ENCODE measurements at places on chromosomes 1 and 21. TPM values are rescaled to one million over a fixed set of nuclear protein-coding genes. Genes with fewer than 3 reads are reported as not detected.

GRCh38 chr1:209432443-209432825 lies 151.1 kb upstream of the CAMK1G start:
- H3K36me3 ChIP-seq, result no peaks in the 10 kb centered on the region
- H3K27me3 ChIP-seq, result peaks cover 16% of the 10 kb centered on the region
- no peaks in the 10 kb centered on the region for H3K4me1 ChIP-seq
- no peak for DNase-seq
- H3K27ac ChIP-seq, result no peak overlapping the region

GRCh38 chr1:81780705-81781454 lies 19.9 kb upstream of the ADGRL2 start:
- DNase-seq, result no peak
- H3K4me3 ChIP-seq, result no peak overlapping the region
- no peak overlapping the region for H3K27ac ChIP-seq

DNA sequence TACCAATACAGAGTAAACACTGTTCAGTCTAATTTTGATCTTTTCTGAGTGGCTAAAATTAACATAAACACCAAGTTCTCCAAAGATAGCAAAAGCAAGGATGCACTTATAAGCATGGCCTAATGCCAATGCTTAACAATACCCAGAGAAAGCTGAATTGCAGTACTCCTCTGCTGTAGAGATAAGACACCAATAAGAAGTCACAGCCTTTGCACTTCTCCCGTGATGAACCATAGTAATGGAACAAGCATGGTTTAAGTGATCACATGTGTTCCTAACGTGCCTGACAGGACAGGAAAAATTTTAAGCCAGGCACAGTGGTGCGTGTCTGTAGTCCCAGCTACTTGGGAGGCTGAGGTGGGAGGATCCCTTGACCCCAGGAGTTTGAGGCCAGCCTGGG lies 5.6 kb downstream of the PRDX1 start:
- peak overlapping the region; percentile 6 for H3K27ac ChIP-seq
- H3K4me1 ChIP-seq, result peaks cover 27% of the 10 kb centered on the region
- H3K4me3 ChIP-seq, result no peak overlapping the region
- no peak for DNase-seq

- DNase-seq, result no peak
- no peak overlapping the region for H3K27ac ChIP-seq
- H3K36me3 ChIP-seq, result peaks cover 41% of the 10 kb centered on the region
- H3K4me1 ChIP-seq, result no peaks in the 10 kb centered on the region
Observed at GRCh38 chr21:41277846-41278245, 38.8 kb upstream of the FAM3B start.

Gene GJA4
- not detected for total RNA-seq

GRCh38 chr1:19169642-19170041 lies 40.4 kb downstream of the UBR4 start:
- H3K27ac ChIP-seq, result peak overlapping the region; percentile 36
- no peak overlapping the region for H3K4me3 ChIP-seq
- H3K36me3 ChIP-seq, result peaks cover 95% of the 10 kb centered on the region
- peaks cover 11% of the 10 kb centered on the region for H3K4me1 ChIP-seq

DNA sequence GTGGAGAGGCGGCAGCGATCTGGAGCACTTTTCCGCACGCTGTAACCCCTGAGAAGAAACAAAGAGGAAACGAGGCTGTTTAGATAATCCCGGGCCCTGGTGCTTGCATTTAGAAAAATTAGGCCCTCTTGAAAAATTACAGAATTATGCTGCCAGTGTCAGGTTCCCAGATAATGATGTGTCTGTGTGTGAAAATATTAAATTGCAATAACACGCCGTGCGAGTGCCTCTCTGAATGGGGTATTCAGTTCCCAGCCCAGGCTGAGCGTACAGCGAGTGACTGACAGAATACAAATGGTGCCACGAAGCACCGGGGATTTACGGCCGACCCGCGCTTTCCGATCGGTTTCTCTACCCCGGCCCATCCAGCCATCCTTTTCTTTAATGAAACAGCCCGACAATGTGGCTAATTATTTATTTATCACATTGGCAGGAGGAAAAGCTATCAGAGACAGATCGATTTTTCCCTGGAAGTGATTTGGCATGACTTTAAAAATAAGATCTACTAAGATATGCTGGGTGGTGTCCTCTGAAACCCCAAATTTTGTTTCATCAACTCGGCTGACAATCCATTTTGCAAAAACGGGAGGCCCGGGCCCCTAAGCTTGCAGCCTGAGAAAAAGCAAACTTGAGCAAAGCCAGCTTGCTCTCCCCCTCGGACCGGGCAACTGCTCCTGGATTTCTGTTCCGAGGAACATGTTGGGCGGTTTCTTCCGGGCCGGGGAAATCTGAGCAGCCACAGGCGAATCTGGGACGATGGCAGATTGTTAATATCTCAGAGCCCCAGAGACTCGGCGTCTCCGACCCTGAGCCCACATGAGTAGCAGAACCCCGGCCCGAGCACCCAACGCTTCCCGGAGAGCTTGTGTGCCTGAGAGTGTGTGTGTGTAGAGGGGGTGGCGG lies 11.3 kb downstream of the PRDM16 start:
- no peaks in the 10 kb centered on the region for H3K36me3 ChIP-seq
- no peaks in the 10 kb centered on the region for H3K4me1 ChIP-seq
- DNase-seq, result no peak
- H3K4me3 ChIP-seq, result no peak overlapping the region
- no peak overlapping the region for H3K27ac ChIP-seq

DNA sequence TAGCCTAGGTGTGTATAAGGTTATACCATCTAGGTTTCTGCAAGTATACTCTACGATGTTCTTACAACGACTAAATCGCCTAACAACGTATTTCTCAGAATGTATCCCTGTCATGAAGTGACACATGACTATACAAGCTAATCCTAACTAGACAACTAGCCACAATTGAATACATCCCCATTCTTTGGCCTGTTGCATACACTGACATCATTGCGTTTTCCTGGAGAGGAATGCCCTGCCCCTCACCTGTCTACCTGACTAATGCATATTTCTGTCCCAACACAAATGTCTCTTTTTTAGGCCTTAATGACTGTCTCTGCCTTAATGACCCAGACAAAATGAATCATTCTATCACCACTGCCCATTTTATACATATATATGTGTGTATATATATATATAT lies 8.5 kb upstream of the NFIA start:
- H3K36me3 ChIP-seq, result peaks cover 5% of the 10 kb centered on the region
- DNase-seq, result no peak
- peaks cover 21% of the 10 kb centered on the region for H3K4me1 ChIP-seq
- H3K27me3 ChIP-seq, result peaks cover 7% of the 10 kb centered on the region
- no peak overlapping the region for H3K4me3 ChIP-seq

Gene TMEM61
- not detected for total RNA-seq

Gene LYSMD1
- total RNA-seq, result 5.4 TPM

GRCh38 chr1:221078260-221078965 lies 199.2 kb downstream of the HLX start:
- no peak for DNase-seq
- peaks cover 5% of the 10 kb centered on the region for H3K36me3 ChIP-seq
- no peak overlapping the region for H3K27ac ChIP-seq
- no peaks in the 10 kb centered on the region for H3K27me3 ChIP-seq
- peaks cover 18% of the 10 kb centered on the region for H3K4me1 ChIP-seq
- no peak overlapping the region for H3K4me3 ChIP-seq

Gene MYOC
- total RNA-seq, result not detected

Gene TTC39A
- total RNA-seq, result 0.38 TPM

Gene OR2L8
- total RNA-seq, result not detected

Gene OR2L13
- total RNA-seq, result not detected
